ENCODE measurements at places on chromosomes 6 and 20.

GRCh38 chr20:10449270-10449669 is 14.2 kb downstream of the SLX4IP start:
- DNase-seq = no peak

DNA sequence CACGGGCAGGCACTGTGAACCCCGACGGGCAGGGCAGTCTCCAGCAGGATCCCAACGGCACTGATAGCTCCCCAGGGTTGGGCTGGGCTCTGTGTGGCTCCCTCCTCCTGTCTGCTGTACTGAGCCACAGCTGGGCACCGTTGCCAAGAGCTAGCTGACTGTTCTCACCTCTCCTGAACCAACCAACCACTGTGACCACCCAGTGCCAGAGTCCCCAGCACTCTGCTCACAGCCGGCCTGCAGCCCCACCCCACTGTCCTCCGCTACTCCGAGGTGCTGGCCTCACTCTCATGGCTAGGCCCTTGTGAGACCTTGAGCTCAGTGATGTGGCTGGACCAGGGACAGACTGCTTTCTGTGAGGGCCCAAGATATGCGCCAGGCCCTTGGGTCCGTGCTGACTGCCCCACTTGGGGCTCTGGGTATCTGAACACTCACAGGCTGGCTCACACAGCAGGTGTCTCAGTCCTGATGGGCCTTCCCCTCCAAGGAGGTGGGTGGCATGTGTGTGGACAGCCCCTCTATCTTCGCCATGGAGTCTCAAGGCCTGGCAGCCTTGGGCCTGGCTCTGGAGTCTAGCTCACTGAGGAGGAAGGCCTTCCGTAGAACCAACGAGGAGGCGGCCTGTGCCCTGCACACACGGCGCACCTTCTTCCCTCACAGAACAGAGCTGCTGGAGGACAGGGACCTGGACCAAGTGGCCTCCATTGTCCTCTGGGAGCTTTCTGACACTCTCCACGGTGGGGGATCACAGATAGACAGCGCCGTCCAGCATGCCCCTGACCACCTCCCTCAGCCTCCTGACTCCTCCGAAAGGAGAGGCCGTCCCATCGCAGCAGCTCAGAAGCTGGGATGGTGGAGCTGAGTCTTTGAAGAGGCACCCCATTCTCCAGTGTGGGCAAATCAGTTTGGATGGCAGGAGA is 53.5 kb downstream of the TCP11 start:
- no peak for DNase-seq

DNA sequence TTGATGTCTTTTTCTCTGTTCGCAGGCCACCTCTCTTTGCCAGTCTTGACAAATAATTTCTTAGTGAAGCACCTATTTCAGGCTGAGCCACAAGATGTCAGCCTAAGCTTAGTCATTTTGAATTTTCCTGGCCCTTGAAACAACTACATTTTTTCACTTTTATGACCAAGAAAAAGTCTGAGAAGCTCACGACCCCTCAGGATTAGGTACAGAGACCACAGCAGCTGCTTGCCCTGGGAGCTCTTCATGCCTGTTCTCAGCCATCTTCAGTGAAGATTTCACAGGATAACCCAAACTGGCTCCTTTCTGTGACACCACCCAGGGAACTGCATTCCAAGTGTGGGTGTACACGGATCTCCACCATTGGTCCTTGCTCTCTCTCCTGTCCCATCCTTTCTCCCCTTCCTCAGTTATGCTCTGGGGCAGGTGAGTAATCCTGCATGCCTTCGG is 38.4 kb upstream of the SPTLC3 start:
- no peak for DNase-seq

GRCh38 chr20:36791862-36792261 is 18.3 kb upstream of the DSN1 start:
- DNase-seq = no peak

GRCh38 chr20:31517373-31517772 is 3.1 kb downstream of the HM13 start:
- DNase-seq = no peak

GRCh38 chr20:25369529-25369928 is 21.1 kb downstream of the ABHD12 start:
- DNase-seq = no peak

- no peak for DNase-seq
Measured at GRCh38 chr20:59001068-59001448, 6.0 kb downstream of the CTSZ start.

- no peak for DNase-seq
Measured at GRCh38 chr6:98777762-98778161, 56.6 kb upstream of the POU3F2 start.

GRCh38 chr6:152605941-152606340 is 31.2 kb downstream of the SYNE1 start:
- DNase-seq = no peak

- DNase-seq = no peak
Measured at GRCh38 chr6:84425971-84426705, 198.7 kb upstream of the CEP162 start.

DNA sequence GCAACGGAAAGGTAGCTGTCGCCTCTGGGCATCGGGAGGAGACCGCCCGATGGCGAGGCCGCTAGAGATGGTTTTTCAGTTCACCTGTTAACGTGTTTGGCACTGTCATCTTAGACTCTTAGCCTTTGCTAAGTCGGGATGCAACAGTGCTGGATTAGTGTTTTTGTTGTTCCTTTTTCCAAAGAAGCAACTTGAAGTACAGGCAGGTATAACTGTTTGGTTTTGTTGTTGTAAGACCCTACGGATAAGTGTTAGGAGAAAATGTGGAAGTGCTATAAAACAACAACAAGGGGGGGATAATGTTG is 723 bp downstream of the MANEA start:
- DNase-seq = no peak

DNA sequence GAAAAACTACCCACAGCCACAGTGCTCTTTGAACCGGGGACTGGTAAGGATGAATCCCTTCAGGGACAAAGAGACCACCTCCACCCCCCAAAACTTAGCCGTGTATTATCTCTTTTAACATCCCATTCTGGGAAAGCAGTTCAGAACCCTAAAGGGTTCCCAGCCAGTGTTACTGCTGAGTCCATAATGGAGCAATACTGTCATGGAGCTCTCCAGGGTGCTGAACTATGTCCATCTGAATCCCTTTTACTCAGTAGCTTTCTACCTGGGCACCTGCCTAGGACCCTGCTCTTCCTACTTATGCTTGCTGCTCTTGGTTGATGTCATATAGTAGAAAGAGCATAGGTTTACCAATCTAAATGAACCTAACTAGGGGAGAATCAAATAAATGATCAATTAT is 22.3 kb upstream of the SAYSD1 start:
- DNase-seq = peak; percentile 23

DNA sequence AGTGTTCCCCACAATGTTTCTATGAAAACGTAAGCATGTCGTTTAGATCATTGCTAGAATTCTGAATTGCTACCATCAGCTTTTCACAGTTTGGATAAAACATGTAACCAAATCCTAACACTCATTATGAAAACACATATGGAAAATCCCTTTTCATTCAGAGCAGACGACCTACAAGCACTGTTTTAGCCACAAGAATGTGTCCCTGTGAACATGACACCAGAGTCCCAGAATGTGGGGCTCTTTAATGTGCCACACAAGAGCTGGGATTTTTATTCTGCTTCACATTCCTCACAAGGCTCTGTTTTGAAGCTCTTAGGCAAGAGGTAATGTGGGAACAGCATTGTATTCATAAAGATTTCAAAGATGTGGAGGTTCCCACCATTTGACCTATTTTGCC is 141.1 kb upstream of the CITED2 start:
- no peak for DNase-seq

DNA sequence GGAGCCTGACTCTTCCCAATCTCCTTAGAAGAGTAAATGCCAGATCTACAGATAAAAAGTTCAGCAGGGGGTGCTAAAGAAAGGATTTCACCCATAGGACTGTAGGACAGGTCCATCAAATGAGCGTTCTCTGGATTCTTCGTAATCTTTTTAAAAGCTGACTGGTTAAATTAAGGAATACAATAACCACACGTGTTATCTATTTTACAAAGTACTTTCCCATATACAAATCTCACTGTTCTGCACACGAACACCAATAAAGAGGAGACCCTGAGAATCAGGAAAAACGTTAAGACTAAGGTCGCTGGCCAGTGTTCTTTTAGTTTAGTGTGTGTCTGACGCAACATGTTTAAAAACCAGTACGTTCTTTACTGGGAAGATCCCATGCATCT is 542 bp downstream of the TUBE1 start:
- peak; percentile 21 for DNase-seq

- no peak for DNase-seq
Measured at GRCh38 chr20:25321262-25321831, 69.3 kb downstream of the ABHD12 start.

DNA sequence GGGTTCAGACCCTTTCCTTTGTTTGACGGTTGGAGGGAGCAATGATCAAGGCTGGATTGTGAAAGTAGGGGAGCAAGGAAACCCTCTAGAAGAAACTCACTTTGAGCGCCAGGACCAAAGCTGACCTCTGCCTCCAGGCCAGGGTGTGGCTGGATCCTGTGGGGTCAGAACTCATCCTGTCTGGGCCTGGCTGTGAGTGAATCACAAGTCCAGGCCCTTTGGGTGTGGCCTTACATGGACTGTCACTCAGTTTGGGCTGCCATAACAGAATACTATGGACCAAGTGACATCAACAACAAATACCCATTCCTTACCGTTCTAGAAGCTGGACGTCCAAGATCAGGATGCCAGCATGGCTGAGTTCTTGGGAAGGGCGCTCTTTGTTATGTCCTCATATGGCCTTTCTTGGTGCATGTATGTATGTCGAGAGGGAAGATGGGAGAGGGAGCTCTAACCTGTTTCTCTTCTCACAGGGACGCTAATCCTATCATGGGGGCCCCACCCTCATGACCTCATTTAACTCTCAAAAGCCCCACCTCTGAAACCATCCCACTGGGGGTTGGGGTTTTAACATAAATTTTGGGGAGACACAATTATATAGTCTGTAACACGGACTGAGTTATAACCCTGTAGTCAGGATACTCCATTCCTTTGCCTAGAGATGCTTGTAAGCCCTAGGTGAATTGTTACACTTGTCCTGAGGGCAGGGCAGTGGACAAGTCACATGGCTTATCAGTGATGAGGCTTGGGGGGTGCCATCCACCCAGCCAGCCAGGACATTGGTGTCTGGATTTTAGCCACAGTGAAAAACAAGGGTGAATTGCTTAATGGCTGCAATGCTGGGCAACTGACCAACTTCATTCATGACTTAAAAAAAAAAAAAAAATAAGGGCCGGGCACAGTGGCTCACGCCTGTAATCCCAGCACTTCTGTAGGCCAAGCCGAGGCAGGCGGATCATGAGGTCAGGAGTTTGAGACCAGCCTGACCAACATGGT is 80.0 kb downstream of the TRMT11 start:
- no peak for DNase-seq

Data from hematopoietic multipotent progenitor cell treated with erythropoietin and hydrocortisone succinate and interleukin-3 and kit ligand, for 15 days (in vitro differentiated cells).